ENCODE measurements at places on chromosomes 3 and 15. TPM values are rescaled to one million over a fixed set of nuclear protein-coding genes. Genes with fewer than 3 reads are reported as not detected.

MAP1A gene
- 121 TPM for total RNA-seq

MST1R gene
- 0.72 TPM for total RNA-seq

CCDC12 gene
- total RNA-seq: 17.4 TPM

ACKR4 gene
- not detected for total RNA-seq

TMEM212 gene
- not detected for total RNA-seq

LIPH gene
- total RNA-seq: not detected

CLRN1 gene
- not detected for total RNA-seq

WWTR1 gene
- 84.7 TPM for total RNA-seq

GOLGA6B gene
- not detected for total RNA-seq

RETNLB gene
- not detected for total RNA-seq

CPA3 gene
- 2.1 TPM for total RNA-seq

KLHL6 gene
- total RNA-seq: under 0.01 TPM

CLSTN2 gene
- total RNA-seq: under 0.01 TPM

COPS2 gene
- 101 TPM for total RNA-seq

CCDC9B gene
- total RNA-seq: 23.9 TPM

KCNMB2 gene
- total RNA-seq: 1.1 TPM

LRRC34 gene
- 2.2 TPM for total RNA-seq

ITGB5 gene
- 400 TPM for total RNA-seq

NMB gene
- total RNA-seq: 8.5 TPM

GNAT1 gene
- not detected for total RNA-seq

HCLS1 gene
- total RNA-seq: 2.9 TPM

ZNF502 gene
- total RNA-seq: 4.0 TPM

ZCWPW2 gene
- total RNA-seq: 0.88 TPM

SCN11A gene
- under 0.01 TPM for total RNA-seq

MAP3K13 gene
- total RNA-seq: 16.3 TPM

NRG4 gene
- not detected for total RNA-seq

GOLGA8J gene
- 0.29 TPM for total RNA-seq

RPP25 gene
- total RNA-seq: 6.2 TPM

DUOXA2 gene
- not detected for total RNA-seq

PRSS50 gene
- not detected for total RNA-seq

IL5RA gene
- total RNA-seq: not detected

CD96 gene
- under 0.01 TPM for total RNA-seq

HYAL3 gene
- total RNA-seq: 1.8 TPM

SLCO2A1 gene
- 0.36 TPM for total RNA-seq

TYRO3 gene
- 6.2 TPM for total RNA-seq

A4GNT gene
- not detected for total RNA-seq
